Activated naive CD4-positive, alpha-beta T cell (primary cell): ENCODE measurements at places on chromosomes 1 and 21.

GRCh38 chr1:40435471-40435870 lies 14.8 kb upstream of the ZFP69B start:
- no peak for DNase-seq

DNA sequence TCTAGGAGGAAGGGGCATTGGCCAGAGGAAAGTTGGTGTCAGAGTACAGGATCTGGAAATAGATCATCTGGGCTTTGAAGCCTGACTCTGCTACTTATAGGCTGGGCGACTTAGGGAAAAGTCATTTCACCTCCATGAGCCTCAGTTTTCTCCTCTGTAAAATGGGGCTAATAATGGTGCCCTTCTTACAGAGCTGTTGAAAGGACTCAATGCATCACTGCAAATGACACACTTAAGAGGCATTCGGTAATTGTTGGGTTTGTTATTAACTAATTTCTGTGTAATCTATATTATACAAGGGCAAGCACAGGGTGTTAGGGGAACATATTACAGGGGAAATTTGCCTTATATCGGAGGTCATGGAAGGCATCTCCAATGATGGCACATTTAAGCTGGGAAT lies 96.1 kb downstream of the KAZN start:
- no peak for DNase-seq

DNA sequence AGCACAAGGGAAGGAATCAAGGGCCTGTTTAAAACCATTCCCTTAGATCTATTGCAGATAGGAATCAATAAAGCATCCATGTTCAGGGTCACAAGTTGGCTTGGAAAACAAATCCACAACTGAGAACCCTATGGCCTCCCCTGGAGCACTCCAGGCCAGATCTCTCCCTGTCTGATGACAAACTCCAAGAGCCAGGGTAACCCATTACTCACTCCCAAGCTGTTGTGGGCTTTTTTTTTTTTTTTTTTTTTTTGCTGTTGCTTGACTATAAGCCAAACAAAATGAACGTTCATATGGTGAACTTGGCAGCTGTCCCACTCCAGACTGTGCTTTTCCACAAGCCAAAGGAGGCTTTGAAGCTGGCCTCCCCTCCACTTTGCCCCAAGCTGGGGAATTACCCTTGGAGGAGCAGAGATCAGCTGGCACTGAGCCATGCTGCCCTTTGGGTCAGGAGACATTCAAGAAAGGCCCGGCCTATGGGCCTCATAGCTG lies 35.7 kb upstream of the VAV3 start:
- DNase-seq = no peak

- no peak for DNase-seq
Observed at GRCh38 chr1:7388141-7388487, 383.0 kb upstream of the VAMP3 start.

DNA sequence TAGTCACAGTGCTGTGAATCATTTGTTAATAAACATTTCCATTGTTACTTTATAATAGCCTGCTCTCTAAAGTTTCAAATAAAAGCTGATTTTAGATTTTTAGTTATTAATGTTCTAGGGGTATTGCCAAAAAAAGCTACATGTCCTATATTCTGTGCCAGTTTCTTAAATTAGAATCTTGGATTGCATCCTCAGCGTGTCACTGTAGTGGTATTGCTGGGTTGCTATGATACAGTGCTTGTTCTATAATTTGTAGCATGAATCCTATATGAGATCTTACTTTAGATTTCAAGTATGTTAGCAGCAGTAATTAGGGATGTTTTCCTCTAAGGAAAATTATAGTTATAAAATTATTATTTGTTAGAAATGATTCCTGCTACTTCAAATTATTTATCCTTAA lies 16.4 kb downstream of the PPP2R5A start:
- no peak for DNase-seq

DNA sequence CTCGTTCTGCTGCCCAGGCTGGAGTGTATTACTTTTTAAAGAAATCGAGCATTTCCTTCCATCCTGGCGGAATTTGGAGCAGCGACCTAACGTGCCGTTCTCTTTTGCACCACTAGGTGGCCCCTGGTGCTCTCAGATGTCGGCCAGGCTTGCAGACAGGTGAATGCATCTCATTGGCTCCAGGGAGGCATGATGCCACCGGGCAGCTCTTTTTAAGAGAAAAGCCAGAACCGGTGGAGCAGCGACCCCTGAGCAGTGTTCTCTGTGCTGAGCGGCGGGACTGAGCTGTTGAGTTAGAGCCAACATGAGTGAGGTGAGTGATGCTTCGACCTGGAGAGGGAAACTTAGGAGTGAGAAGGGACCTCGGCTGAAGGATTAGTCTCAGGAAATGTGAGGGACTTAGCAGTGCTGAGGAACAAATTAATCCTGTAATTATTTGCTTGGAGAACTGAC lies at the start of gene PCP4:
Gene PCP4, plus strand, starts transcription at position 241 of the 453 bp plus-strand sequence. Its CDS starts 64 bp downstream, at position 305.
- peak; percentile 3 for DNase-seq

GRCh38 chr1:183830389-183830788 lies 25.5 kb downstream of the RGL1 start:
- no peak for DNase-seq

DNA sequence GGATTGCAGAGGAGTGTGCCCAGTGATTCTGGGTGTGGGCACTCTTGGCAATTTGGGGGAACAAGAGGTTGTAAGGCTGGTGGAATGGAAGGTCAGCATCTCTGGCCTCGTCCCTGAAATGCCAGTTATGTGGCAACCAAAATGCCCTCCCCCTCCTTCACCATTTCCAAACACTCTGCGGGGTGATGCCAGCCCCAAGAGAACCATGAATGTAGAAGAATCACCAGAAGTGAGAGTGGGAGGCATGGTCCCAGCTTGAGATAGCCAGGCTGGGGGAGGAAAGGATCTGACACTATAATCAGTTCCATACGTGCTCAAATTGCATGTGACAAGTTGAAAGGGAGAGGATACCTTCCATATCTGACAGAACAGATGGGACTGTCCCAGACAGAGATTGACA lies 88.7 kb upstream of the EDN2 start:
- no peak for DNase-seq

- no peak for DNase-seq
Observed at GRCh38 chr1:94929351-94930217, 2.7 kb upstream of the CNN3 start.

GRCh38 chr1:203517426-203518110 lies 23.6 kb downstream of the OPTC start:
- DNase-seq = no peak

DNA sequence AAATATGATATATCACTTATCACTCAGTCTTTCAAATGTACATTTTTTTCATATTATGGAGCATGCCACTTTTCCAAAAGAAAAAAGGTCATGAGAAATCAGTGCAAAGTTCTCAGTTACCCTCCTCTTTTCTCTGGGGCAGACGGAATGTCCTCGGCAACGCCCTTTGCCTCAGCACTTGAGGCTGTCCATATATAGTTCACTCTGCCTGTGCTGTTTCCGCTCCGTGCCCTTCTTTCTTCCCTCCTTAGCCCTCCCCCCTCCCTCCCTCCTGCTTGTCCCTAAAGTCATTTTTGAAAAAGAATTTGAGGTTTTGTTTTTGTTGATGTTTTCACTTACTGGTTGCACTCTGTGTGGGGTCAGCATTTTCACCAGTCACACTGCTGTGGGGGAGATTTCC lies 5.4 kb downstream of the BARHL2 start:
- no peak for DNase-seq

GRCh38 chr1:241611063-241611462 lies 29.1 kb downstream of the CHML start:
- DNase-seq = no peak

GRCh38 chr21:32475162-32475812 lies 62.8 kb downstream of the EVA1C start:
- DNase-seq = no peak

DNA sequence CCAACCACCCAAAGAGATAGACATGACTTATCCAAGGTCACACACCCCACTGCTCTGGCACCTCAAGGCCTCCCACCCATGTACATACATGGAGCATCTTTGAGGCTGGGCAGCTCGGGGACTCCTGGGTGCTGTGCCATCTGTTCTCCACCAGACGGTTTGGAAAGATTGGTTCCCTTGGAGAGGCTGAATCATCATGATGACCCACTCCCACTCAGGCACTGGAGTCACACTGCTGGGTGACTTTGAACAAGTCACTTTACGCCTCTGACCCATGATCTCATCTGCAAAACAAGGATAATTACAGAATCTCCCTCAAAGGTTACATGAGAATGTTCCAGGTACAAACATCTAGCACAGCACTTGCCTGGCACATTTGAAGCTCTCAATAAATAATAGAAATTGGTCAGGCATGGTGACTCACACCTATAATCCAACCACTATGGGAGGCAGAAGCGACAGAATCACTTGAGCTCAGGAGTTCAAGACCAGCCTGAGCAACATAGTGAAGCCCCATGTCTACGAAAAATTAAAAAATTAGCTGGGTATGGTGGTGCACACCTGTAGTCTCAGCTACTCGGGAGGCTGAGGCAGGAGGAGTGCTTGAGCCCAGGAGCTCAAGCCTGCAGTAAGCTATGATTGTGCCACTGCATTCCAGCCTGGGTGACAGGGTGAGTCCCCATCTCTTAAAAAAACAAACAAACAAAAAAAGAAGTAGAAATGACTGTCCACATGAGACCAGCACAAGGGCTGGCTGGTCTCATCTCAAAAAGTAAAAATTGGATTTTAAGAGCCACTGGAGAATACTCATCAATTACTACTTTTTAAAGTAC lies 74.9 kb downstream of the RRAGC start:
- DNase-seq = no peak

DNA sequence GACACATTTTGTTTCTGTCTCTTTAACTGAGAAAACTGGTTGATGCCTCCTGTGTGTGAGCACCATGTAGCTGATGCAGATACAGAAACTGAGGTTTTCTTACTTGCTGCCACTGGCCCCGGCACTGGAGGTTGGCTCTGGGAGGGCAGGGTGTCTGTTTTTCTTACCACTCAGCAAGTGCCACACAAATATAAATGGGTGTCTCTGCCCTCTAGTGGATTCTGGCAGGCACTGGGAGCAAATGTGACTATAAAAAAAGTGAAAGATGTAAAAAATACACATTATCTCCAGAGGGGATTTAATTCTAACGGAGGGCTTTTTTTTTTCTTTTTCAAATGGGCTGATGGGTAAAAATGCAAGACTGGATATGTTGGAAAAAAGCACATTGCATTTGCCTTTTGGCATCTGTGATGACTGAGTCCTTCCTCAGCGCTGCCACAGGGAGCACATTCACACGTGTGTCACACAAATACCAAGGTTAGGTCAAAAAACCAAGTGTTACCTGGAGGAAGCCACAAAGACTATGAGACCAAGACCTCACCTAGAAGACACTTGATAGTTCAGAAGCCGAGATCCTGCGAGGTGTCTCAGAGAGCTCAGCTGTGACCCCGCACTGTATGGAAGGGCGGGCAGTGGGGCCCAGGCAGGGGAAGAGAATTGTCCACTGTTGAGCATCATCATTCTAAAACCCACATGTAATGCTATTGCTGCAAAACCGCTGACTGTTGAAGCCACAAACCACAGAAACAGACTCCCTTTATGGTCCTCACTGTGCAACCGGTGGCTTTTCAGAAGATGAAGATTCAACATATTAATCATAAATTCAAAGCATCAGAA lies 18.9 kb downstream of the PGBD2 start:
- peak; percentile 26 for DNase-seq

- DNase-seq = no peak
Observed at GRCh38 chr1:226643611-226644540, 95.2 kb downstream of the ITPKB start.

- no peak for DNase-seq
Observed at GRCh38 chr1:233656687-233657086, 42.8 kb downstream of the KCNK1 start.

- DNase-seq = no peak
Observed at GRCh38 chr1:45116340-45116739, 90.1 kb downstream of the ZSWIM5 start.

GRCh38 chr1:167090314-167090942 lies at the start of gene GPA33:
Gene GPA33 (minus strand): TSS chr1:167090377. CDS start chr1:167090287, 90 bp downstream.
- no peak for DNase-seq
